ENCODE measurements at places on chromosomes 6 and 20.

GRCh38 chr6:24140591-24140990 lies 14.6 kb downstream of the NRSN1 start:
- DNase-seq, result no peak

- no peak for DNase-seq
Observed at GRCh38 chr6:95517004-95517403, 60.3 kb upstream of the MANEA start.

GRCh38 chr6:26426691-26427450 lies 13.4 kb upstream of the BTN3A3 start:
- no peak for DNase-seq

GRCh38 chr6:42525206-42525605 lies 38.6 kb upstream of the UBR2 start:
- DNase-seq, result no peak

DNA sequence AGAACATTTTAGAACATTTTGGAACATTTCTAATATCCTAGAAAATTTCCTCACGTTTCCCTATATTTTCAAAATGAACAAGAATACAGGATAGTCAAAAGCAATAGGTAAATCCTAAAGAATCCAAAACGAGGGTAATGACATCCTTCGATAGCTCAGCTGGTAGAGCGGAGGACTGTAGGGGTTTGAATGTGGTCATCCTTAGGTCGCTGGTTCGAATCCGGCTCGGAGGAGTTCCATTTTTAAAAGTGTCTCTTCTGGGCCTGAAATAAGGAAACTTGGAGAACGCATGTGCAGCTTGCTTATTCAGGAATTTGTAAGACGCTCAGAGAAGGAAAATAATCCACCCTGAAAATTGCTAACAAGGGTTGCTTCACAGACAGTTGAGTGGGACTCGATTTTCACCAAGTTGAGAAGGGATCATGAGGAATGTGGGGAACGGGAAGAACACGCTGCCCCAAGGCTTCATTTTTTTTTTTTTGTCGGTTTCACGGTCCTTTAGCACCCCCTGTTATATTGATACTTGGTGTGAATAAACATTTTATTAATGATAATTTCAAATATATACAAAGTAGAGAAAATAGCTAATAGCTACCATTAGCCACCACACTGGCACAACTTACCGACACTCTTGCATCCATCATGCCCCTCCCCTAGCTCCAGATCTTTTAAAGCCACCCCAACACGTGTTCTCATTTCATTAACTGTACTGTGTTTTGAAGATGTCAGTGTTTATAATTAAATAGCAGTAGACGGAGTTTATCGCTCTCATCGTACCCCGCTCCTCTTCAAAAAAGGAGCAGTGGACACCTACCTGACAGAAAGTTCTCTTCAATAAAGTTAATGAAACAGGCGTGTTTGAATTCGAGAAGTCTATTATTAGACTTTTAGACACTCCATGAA lies 1.8 kb upstream of the ABT1 start:
- no peak for DNase-seq

DNA sequence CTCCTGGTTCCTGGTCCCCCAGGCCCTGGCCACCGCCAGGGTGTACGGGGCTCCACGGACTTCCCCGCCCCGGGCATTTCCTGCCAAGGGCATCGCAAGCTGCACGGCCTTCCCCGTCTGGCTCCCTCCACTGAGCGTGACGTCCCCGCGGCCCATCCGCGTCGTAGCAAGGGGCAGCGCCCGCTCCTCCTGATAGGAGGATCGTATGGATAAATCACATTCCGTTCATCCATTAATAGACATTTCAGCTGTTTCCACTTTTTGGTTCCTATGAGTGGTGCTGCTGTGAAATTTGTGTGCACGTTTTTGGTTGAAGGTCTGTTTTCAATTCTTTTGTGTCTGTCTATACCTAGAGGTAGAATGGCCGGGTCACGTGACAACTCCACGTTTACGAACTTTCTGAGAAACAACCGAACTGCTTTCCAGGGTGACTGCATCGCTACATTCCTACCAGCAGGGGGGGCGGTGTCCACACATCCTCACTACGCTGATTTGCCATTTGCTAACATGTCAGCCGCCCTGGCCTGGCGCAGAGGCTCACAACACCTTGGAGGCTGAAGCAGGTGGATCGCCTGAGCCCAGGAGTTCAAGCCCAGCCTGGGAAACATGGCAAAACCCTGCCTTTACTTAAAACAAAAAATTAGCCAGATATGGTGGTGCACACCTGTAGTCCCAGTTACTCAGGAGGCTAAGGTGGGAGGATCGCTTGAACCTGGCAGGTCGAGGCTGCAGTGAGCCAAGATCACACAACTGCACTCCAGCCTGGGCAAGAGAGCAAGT lies 37.7 kb downstream of the KCNQ2 start:
- peak; percentile 62 for DNase-seq

GRCh38 chr20:4787820-4788219 lies 66.1 kb downstream of the PRND start:
- no peak for DNase-seq

Data from activated CD4-positive, alpha-beta T cell treated with anti-CD3 and anti-CD28 coated beads for 1 hour (primary cell).